Glomerular endothelial cell (primary cell): ENCODE measurements at places on chromosomes 1 and 21. TPM values are rescaled to one million over a fixed set of nuclear protein-coding genes. Genes with fewer than 3 reads are reported as not detected.

Gene ASPM
- 4.5 and 11.3 TPM in 2 replicates for total RNA-seq

Gene CCDC190
- total RNA-seq = 0.19 and 2.2 TPM in 2 replicates

Gene PDC
- total RNA-seq = not detected in 2 replicates

Gene REG4
- total RNA-seq = not detected in 2 replicates

Gene PFKFB2
- total RNA-seq = 1.2 and 2.8 TPM in 2 replicates

Gene SEMA6C
- total RNA-seq = 20.2 and 28.1 TPM in 2 replicates

Gene TCHH
- total RNA-seq = under 0.01 and 0.12 TPM in 2 replicates

DNA sequence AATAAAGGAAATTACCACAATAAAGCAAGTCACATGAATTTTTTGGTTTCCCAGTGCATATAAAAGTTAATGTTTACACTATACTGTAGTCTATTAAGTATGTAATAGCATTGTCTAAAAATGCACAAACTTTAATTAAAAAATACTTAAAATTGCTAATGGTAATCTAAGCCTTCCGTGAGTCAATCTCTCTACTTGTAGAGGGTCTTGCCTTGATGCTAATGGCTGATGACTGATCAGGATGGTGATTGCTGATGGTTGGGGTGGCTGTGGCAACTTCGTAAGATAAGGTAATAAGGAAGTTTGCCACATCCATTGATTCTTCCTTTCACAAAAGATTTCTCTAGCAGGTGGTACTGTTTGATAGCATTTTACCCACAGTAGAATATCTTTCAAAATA, 466.6 kb upstream of the PROX1 start:
- DNase-seq = no peak

DNA sequence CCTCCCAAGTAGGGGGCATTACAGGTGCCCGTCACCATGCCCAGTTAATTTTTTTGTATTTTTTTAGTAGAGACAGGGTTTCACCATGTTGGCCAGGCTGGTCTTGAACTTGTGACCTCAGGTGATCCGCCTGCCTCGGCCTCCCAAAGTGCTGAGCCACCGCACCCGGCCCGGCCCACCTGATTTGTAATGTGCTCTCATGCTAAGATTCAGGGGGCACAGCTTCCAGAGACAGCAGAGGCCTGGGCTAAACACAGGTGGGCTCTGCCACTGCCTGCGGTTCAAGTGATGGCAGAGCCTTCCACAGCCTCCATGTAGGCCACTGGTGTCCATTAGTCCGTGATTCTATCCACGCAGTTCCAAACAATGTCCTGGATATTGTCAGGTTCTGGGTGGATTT, 98.4 kb downstream of the PDE9A start:
- no peak for DNase-seq

- no peak for DNase-seq
These were observed 23.4 kb downstream of the C8A start for GRCh38 chr1:56877973-56878372.

- DNase-seq = no peak
These were observed 36.0 kb downstream of the TRAPPC10 start for GRCh38 chr21:44047996-44048560.

DNA sequence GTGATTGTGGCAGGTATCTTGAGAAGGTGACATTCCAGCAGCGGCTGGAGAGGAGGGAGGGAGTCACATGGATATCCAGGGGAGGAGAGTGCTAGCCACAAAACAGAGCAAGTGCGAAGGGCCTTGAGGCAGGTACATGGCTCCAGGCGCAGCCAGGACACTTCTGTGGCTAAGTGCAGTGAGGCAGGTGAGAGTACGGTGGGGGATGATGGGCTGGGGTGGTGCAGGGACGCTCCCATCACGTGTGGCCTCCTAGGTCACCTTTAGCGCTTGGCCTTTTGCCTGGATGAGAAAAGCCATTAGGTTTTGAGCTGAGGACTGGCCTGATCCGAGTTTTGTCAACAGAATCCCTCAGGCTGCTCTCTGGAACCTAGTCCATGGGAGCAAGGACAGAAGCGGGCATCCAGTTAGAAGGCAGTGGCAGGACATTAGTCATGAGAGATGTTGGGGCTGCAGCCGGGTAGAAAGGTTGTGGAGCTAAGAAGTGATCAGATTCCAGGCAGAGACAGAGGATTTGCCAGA, 31.6 kb downstream of the SMYD2 start:
- no peak for DNase-seq

DNA sequence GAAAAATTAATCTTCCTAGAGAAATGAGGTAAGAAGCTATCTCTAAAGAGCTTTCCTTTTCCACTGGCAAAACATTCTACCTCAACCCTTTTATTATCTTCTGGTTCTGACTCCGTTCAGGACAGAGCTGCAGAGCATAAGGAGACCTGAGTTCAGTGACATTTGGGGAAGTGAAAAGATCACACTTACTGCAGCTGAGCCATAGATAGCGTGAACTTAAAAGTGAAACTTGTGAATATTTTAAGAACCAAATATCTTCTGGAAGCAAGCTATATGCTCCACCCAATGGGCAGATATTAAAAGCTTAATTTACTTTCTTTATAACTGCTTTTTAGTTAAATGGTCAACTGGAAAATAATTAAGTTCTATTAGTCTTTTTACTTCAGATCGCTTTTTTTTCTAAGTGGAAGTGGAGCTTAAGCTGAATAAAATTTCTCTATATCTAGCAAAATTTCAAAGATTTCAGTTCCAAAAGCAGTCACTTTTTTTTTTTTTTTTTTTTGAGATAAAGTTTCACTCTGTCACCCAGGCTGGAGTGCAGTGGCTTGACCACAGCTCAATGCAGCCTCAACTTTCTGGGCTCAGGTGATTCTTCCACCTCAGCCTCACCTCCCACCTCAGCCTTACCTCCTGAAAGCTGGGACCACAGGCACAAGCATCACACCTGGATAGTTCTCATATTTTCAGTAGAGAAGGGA, 11.9 kb downstream of the PTPN22 start:
- no peak for DNase-seq

GRCh38 chr1:179968284-179968993, 13.8 kb downstream of the CEP350 start:
- DNase-seq = no peak

DNA sequence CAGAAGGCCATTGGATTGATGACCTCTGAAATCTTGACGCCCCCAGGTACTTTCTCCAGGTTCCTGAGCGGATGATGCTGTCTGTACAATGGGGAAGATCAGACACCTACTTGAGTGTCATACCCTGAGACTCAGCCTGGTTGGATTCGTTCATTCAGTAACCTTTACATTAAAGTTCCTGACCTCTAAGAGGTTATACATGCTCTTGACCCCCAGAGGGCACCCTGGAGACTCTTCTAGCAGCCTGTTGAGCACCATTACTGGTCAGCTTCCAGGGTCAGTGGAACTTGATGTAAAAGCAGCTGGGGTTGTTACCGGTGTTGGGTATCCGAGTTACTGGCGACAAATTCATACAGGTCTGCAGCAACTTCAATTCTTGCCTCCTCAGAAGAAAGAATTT, 114.3 kb upstream of the ZNF678 start:
- no peak for DNase-seq

GRCh38 chr1:8462371-8462892, 144.5 kb downstream of the SLC45A1 start:
- DNase-seq = no peak
